ENCODE measurements at places on chromosomes 13 and 19. TPM values are rescaled to one million over a fixed set of nuclear protein-coding genes. Genes with fewer than 3 reads are reported as not detected.

DNA sequence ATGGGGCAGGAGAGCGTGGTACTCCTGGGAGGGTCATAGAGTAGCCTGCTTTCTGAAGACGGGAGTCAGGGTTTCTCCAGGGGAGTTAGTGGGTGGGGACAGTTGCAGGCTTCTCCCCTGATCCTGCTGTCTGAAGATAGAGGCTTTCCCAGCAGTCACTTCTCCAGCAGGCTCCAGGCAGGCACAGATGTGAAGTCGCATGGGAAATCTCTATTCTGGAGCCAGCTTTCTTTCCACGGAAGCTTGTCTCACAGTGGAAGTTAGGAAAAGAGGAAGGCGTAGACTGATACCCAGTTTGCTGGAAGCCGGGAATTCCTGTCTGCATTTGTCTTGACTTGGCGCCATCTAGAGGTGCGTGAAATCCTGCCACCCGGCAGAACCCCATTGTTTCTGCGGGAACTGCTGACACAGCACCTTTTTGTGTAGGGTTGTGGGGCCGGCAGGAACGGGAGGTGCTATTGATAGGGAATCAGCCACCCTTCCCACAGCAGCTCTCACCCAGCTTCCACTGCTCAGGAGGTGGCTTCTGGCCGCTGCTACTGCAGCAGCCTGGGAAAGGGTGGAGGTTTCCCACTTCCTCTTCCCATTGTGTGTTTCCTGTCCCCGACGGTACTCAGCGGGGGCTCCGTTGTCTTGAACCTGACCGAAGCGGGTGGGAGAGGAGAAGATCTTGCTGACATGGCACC, 28.5 kb upstream of the NPAS1 start:
- DNase-seq: peak; percentile 64

GRCh38 chr19:279656-280055, 11.5 kb downstream of the PLPP2 start:
- DNase-seq: no peak

OR7C1 gene
- 0.01 TPM for polyA plus RNA-seq

DNA sequence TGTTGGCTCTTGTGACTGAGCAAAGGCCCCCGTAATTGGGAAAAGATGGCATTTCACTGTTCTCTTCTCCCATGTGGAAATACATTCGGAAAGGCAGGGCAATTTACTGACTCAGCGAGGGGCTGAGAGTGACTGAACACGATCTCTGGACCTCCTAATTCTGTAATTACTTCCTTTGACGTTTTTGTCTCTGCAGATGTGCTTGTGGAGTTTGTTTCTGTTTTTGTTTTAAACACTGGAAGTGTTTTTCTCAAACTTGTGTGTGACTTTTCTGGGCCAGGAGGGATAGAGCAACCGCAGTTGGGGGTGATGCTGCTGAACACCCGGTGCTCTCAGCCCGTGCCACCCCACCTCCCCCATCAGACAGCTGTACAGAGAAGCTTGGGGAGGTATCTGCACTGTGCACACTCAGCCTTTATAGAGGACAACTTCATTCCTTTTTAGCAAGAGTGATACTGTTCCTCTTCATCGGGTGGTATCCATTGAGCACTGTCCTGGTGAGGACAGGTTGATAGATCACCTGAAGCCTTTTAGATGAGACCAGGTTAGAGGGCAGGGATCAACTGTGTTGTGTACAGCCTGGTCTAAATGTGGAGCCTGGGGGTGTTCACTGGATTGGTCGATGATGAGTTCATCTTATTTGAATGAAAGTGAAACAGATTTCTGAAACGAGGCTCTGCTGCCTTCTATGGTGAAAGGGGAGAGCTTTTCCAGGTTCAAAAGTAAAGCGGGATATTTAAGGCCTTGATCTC, 117.4 kb downstream of the ESD start:
- no peak for DNase-seq

- no peak for DNase-seq
Measured at GRCh38 chr13:40562975-40563349, 103.5 kb downstream of the FOXO1 start.

DNA sequence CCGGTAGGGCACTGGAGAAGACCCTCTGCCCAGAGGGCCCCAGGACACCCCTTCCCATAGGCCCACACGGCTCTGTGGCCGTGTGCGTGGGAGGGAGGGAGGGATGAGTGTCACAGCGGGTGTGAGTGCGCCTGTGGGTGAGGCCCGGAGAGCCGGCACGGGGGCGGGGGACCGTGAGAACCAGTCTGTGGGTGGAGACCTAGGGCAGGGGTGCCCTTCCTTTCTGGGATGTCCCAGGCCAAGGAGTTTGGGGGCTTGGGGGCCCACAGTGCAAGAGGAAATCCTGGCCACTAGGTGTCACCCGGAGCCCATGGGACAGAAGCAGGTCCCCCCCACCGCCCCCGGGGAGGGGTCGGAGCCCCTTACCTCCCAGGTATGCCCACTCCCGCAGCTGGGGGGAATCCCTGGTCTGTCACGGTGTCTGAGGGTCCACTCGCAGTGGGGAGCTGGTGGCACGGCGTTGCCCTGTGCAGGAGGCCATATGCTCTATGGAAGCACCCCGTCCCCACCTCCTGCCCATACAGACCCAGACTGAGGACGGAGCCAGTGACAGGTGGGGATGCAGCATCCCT, 16.0 kb upstream of the SLC7A10 start:
- DNase-seq: no peak

DNA sequence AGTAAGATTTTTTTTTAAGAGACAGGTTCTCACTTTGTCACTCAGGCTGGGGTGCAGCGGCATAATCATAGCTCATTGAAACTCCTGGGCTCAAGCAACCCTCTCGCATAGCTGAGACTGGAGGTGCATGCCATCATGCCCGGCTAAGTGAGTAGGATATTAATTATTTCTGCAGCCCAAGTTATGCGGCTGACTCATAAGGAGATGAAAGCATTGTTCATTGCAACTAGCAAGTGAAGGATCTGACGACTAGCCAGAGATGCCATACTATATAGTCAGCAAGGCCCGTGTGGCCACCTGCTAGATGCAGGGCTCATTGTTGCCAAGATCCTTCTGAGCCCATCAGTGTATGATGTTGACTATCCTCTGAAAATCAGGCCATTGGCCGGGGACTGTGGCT, 45.2 kb downstream of the ABCC4 start:
- DNase-seq: no peak

A1BG gene
- polyA plus RNA-seq: 19.3 TPM

GAS6 gene
- 327 TPM for polyA plus RNA-seq

DNA sequence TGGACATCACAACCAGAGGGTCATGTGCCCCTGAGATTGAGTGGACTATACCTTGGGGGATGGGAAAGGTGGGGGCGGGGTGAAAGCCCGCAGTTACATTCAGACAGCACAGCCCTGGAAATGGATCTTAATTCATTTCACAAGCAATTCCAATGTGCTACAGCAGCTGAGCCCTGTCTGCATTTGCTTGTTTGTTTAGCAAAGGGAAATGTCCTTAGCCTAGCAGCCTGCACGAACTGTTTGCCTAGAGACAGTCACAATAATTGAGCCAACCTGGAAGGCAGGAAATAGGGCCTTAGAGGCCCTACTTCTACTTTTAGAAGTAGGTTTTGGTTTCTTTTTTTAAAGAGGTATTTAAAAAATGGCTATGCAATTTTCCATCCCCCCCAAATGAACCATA, 177.3 kb upstream of the KL start:
- DNase-seq: peak; percentile 76

GRCh38 chr19:19488875-19489690, 26.3 kb downstream of the TSSK6 start:
- DNase-seq: peak; percentile 90

ATP4B gene
- not detected for polyA plus RNA-seq

PRKCG gene
- polyA plus RNA-seq: 0.03 TPM

CASP14 gene
- not detected for polyA plus RNA-seq

GJA3 gene
- polyA plus RNA-seq: 0.05 TPM

DNA sequence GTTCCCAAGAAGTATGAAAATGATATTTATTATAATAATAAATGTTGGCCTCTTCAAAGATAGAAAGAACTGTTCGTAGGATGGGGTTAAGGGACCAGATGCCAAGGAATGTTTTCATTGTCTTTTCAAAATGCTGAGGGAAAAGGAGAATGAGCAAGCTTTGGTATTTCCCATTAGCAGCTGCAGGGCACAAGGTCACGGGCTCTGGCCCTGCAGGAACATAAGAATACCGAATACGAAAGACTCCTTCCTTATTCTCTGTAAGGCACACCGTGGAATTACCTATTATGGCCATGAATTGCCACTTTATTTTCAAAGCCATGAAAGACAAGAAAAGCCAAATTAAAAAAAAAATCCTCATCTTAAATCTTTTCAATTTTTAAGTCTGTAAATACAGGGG, 49.6 kb upstream of the OLFM4 start:
- DNase-seq: no peak

- no peak for DNase-seq
Measured at GRCh38 chr19:38057959-38058690, 151.1 kb downstream of the SIPA1L3 start.

GRCh38 chr19:798415-799075, 1.3 kb downstream of the PTBP1 start:
- no peak for DNase-seq

DUXA gene
- polyA plus RNA-seq: not detected

- DNase-seq: no peak
Measured at GRCh38 chr19:4542896-4543841, 3.3 kb upstream of the LRG1 start.

ZSCAN1 gene
- 0.44 TPM for polyA plus RNA-seq

RPS16 gene
- 3,259 TPM for polyA plus RNA-seq

DNA sequence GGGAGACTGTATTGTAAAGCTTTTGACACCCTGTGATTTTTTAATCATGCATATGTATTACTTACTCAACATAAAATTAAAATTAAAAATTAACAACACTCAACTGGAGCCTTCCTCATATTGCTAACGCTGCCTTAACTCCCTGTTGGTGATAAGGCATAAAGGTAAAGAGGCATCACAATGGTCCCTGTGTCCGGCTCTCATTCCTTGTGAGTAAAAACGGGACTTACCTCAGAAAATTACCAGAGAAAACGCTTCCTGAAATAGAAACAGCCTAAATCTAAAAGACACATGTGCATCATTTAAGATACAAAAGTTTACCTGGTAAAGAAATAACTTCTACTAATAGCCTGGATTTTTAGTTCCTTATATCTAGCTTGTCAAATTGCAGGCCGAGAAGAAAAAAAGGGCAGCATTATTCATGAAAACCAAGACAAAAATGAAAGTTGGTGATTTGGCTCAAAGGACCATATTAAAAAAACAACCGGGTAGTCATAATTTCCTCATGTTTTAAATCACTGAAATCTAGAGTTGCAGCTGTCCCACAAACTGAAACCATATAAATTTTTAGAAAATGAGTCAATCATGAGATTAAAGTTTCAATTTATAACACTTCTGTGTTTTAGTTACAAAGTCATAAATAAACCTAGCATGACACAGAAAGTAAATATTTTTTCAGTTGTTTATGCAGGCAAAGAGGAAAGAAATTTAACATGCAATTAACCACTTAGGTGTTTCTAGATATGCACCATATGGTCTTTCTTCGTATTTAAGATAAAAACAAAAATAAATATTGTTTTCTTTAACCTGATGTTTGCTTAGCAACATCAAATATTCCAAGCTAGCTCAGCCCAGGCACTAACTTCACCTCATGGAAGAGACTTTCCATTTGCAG, 94.7 kb downstream of the MIPEP start:
- no peak for DNase-seq

- no peak for DNase-seq
Measured at GRCh38 chr19:1286487-1287353, 1.0 kb downstream of the EFNA2 start.

DNA sequence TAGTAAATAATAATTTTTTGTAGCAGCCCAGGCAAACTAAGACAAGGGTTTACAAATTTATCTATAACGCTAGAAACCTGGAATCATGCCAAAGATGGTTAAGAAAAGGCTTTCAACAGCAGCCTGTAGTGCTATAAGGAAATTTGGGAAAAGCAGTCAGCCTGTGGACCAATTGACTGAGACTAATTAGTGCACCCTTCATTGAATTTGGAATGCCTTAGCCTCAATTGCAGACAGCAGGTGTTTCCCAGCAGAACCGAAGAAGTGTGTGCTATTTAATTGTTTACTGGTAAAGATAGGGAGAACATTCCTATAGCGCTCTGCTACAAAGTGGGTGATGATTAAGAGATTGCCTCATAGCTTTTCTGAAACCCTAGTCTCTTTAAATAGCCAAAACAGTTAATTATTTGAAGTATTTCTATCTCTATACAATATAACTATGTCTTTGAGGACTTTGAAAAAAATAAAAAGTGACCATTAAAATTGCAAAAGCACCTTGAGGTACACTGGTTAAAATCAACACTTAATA, 1884.3 kb upstream of the PCDH20 start:
- DNase-seq: no peak

GRCh38 chr19:39778763-39779162, at the start of gene LEUTX:
Gene LEUTX (plus strand): TSS chr19:39778854. CDS start chr19:39778921, 67 bp downstream.
- DNase-seq: no peak

PEG3 gene
- polyA plus RNA-seq: 9.7 TPM

- DNase-seq: no peak
Measured at GRCh38 chr19:51147663-51148062, 5.6 kb downstream of the SIGLEC7 start.

DNA sequence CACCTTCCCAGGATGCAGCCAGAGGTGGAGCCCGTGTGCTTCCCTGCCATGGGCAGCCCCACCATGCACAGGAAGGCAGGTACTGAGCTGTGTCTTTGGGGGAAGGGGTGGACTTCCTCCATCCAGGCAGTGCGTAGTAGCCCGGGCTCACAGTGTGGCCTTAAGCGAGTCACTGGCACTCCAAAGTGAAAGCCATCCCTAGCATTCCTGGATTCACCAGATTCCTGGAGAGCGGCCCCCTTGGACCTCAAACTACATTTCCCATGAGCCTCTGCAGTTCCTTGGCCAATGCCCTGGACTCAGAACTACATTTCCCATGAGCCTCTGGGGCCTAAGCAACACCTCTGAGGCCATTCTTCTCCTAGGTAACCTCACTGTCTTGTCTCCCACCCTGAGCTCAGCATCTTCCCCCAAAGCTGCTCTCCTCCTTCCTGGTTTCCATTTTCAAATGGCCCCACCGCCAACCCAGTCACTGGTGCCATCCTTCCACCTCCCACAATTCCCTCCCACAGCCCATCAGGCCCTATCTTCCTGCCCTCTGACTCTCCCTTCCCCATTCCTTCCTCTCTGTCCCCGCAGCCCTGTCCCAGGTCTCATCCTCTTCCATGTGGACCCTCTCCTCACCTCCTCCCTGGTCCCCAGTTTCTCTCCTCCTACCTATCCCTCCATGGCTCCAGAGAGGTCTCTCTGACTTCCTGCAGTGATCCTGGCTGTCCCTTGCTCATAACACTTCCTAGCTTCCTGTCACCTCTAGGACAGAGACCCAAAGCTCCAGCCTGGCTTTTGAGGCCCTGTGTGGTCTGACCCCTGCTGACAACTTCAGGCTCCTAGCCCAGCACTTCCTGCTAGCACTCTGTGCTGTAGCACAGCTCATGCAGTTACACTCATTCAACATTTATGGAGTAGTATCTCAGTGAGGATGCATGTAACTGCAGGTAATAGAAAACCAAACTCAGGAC, at the start of gene C19orf81:
Gene C19orf81, plus strand, starts transcription at position 13 of the 959 bp plus-strand sequence. Its CDS starts 0 bp downstream, at position 13.
- DNase-seq: no peak

All from urinary bladder (tissue), 4 donors.